ENCODE measurements at places on chromosomes 16 and 17.

- no peak for DNase-seq
These were observed 125.8 kb downstream of the ANKRD11 start for GRCh38 chr16:89364606-89365005.

GRCh38 chr17:46874906-46875305 lies 23.5 kb downstream of the WNT9B start:
- no peak for DNase-seq

GRCh38 chr17:46044286-46044928 lies 45.4 kb downstream of the STH start:
- peak; percentile 51 for DNase-seq

DNA sequence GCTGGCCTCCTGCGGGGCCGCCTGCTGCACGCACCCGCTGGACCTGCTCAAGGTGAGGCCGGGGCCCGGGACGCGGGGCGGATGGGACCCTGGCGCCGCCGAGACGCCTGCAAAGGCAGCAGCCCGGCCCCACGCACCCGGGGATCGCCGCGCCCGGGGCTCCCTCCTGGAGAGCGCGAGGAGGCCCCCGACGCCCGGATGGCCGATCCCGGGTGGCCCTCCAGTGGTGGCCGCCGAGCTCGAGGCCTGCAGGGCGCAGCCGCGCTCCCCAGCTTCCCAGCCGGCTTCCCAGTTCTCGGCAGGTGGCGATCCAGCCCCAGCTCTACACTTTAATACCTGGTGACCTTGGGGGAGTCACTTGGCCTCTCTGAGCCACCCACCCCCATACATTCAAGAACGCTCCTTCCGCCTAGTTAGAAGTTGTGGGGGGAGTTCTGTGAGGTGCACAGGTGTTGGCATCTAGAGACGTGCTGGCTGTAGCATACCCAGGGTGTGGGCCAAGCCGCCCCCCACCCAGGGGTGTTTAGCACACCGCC lies 452 bp downstream of the SLC25A10 start:
- no peak for DNase-seq

DNA sequence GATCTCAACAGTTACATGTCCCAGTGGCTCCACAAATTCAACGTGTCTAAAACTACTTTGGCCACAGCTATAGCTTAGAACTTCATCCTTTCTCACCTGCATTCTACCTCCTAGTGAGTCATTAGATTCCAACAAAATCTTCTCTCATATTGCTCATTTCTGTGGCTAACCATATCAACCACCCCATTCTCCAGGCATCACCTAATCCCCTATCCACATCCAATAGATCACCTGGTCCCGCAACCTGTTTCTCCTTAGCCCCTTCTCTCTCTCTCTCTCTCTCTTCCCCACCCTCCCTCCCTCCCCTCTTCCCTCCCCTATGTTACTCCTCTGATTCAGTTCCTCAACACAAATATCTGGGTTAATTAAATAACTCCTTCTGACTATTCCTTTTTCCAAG lies 64.6 kb downstream of the ANKFN1 start:
- no peak for DNase-seq
